ENCODE measurements at places on chromosomes 4 and X. TPM values are rescaled to one million over a fixed set of nuclear protein-coding genes. Genes with fewer than 3 reads are reported as not detected.

PCDH11X gene
- total RNA-seq = not detected

STK32B gene
- total RNA-seq = not detected

JAKMIP1 gene
- total RNA-seq = 16.9 TPM

SPACA5 gene
- total RNA-seq = not detected

DNA sequence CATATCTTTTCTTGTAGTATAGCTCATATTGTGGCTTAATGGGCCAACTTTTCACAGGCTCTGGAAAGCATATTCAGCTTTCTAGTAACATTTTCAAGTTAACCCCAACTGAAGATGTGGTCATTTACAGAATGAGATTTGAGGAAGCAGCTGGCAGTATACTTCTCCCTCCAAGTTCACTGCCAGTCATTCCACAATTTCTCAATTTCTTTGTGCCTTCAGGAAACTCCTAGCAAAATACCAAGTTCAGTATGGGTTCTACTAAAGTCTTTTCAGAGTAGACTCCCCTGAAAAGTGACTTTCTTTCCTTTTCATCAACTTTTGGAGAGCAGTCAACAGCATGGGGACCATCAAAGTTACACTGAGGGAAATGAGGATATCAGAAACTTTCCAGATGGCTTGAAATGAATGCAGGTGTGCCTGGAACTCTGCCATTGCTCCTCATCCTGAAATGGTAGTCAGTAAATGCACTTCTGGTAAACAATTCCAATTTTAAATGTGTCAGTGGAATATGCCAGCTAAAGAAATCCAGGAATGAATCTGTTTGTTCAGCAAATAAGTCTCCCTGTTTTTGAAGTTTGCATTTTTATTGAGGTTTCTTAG is 81.5 kb upstream of the TEX13D start:
- H3K4me3 ChIP-seq = no peak overlapping the region
- peaks cover 12% of the 10 kb centered on the region for H3K4me1 ChIP-seq
- H3K27me3 ChIP-seq = no peaks in the 10 kb centered on the region
- H3K27ac ChIP-seq = no peak overlapping the region

DNA sequence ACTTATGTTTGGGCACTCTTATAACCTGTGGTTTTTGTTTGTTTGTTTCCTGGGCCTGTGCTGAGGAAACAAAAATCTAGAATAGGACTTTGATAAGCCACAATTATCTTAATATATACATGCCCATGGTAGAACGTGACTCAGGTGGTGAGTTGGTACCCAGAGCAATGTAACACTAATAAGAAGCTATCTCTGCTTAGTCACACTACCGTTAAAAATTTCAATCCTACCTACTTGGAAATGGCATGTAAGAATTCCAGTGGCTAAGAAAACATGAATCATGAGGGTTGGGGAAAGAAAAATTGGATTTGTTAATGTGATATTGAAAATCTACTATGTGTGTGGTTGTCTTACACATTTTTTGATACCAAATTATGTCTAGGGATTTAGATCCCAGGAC is 30.5 kb upstream of the ADGRG2 start:
- H3K27me3 ChIP-seq = no peaks in the 10 kb centered on the region
- DNase-seq = no peak
- H3K4me3 ChIP-seq = no peak overlapping the region
- H3K4me1 ChIP-seq = no peaks in the 10 kb centered on the region

GRCh38 chr4:123671636-123672404 is 275.2 kb downstream of the SPRY1 start:
- peaks cover 46% of the 10 kb centered on the region for H3K27me3 ChIP-seq
- peak overlapping the region; percentile 7 for H3K27ac ChIP-seq
- peaks cover 5% of the 10 kb centered on the region for H3K36me3 ChIP-seq

DNA sequence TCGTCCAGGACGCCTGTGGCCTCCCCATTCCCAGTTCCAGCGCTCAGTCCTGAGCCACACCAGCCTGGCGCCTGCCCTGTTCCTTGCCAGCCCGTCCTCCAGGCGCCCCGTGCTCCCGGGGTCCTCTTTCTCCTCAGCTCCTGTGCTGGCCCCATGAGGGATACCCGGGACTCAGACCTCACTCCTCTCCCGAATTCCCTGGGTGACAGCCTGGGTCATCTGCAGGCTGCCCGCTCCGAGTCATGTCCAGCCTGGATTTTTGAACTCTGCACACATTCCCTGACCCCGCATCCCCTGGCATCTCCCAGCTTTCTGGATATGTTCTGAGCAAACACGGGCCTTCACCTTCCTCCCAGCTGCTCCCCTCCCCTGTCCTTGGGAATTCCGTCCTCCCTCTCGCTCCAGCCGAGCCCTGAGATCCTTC is 14.9 kb upstream of the ADD1 start:
- no peak for DNase-seq
- H3K4me3 ChIP-seq = no peak overlapping the region
- no peak overlapping the region for H3K27ac ChIP-seq
- peaks cover 36% of the 10 kb centered on the region for H3K36me3 ChIP-seq

DNA sequence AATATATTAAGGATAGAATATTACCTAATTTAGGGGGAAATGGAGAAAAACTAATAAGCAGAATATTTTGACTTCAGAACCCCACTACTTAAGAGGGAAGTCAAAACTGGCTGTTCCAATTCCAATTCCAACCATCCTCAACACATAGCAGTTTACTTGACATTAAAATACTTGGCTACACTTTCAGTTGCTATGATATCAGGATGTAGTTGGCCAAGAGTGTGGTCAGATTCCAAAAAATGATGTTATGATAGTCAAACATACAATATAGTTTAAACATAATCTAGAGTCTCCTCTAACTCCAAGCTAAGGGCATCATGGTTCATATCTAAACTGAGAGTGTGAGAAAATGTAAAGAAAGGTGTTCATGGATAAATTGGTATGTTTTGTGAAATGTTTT is 16.5 kb upstream of the SMIM14 start:
- DNase-seq = no peak
- no peaks in the 10 kb centered on the region for H3K27me3 ChIP-seq
- H3K36me3 ChIP-seq = no peaks in the 10 kb centered on the region
- peaks cover 9% of the 10 kb centered on the region for H3K4me1 ChIP-seq
- H3K4me3 ChIP-seq = no peak overlapping the region
- H3K27ac ChIP-seq = no peak overlapping the region

DNA sequence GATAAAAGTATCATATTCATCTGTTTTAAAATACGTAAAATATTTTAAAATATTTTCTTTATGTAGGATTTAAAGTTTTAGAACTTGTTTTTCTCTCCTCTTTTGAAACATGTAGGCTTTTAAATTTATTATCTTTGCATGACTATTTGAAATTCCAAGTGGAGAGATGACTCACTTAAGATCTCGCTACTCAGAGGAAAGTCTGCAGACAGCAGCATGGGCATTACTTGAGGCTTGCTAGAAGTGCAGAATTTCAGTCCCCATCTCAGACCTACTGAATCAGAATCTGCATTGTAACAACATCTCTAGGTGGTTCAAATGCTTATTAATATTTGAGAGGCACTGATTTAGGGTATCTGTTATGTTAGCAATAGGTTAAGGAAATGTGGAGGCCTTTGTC is 225.7 kb upstream of the ARX start:
- H3K27ac ChIP-seq = no peak overlapping the region
- no peak for DNase-seq
- no peaks in the 10 kb centered on the region for H3K36me3 ChIP-seq
- no peaks in the 10 kb centered on the region for H3K4me1 ChIP-seq
- no peaks in the 10 kb centered on the region for H3K27me3 ChIP-seq
- H3K4me3 ChIP-seq = no peak overlapping the region

DNA sequence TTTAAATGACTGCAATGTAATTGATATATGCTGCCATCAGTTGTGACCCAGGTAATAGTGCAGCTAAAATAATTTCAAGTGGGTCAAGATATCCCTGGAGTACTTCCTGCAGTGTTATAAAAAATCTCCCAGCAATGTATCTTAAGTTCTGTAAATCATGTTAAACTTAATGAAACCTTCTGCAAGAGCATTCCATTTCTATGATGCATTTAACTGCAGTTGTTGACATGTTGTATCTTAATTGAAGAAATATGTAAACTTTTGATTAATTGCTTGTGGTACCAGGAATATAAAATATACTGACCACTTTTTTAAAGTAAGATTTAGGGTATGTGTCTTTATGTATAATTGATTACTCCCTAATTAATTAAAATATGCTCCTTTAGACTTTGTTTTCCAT is 213.6 kb downstream of the AFF2 start:
- no peak overlapping the region for H3K27ac ChIP-seq
- no peaks in the 10 kb centered on the region for H3K27me3 ChIP-seq
- DNase-seq = no peak
- H3K4me1 ChIP-seq = no peaks in the 10 kb centered on the region
- no peaks in the 10 kb centered on the region for H3K36me3 ChIP-seq

DNA sequence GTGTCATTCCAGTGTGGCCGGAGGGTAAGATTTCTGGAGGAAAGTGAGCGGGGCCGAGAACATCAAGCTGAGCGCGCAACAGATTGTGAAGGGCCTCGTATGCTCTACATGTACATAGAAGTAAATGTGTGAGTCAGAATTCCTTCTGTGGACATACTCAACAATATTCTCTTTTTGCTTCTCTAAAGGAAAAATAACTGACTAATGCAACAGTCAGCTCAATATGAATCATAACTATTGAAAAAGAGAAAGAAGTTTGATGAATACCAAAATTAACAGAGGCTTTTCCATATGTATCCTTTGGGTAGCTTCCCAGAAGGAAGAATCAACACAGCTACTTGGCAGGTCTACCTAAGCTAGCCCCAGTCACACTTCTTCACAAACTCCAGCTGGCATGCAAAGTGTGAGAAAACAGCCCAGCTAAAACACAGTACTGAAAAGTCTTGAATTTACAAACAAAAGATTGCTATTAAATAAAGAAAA is 87.5 kb upstream of the ZFP42 start:
- H3K4me1 ChIP-seq = no peaks in the 10 kb centered on the region
- H3K36me3 ChIP-seq = no peaks in the 10 kb centered on the region
- no peaks in the 10 kb centered on the region for H3K27me3 ChIP-seq
- H3K4me3 ChIP-seq = no peak overlapping the region

GRCh38 chr4:181802207-181802606 is 441.0 kb upstream of the TENM3 start:
- DNase-seq = no peak
- no peaks in the 10 kb centered on the region for H3K36me3 ChIP-seq
- H3K4me1 ChIP-seq = no peaks in the 10 kb centered on the region

GRCh38 chr4:74394476-74395136 is 29.7 kb downstream of the EREG start:
- no peak overlapping the region for H3K4me3 ChIP-seq
- H3K27me3 ChIP-seq = peaks cover 6% of the 10 kb centered on the region
- H3K36me3 ChIP-seq = no peaks in the 10 kb centered on the region
- DNase-seq = no peak
- peaks cover 8% of the 10 kb centered on the region for H3K4me1 ChIP-seq
- no peak overlapping the region for H3K27ac ChIP-seq

GRCh38 chr4:186623546-186623945 is 68.2 kb upstream of the MTNR1A start:
- H3K27ac ChIP-seq = no peak overlapping the region
- no peaks in the 10 kb centered on the region for H3K27me3 ChIP-seq
- no peak for DNase-seq
- H3K36me3 ChIP-seq = no peaks in the 10 kb centered on the region
- no peak overlapping the region for H3K4me3 ChIP-seq

DNA sequence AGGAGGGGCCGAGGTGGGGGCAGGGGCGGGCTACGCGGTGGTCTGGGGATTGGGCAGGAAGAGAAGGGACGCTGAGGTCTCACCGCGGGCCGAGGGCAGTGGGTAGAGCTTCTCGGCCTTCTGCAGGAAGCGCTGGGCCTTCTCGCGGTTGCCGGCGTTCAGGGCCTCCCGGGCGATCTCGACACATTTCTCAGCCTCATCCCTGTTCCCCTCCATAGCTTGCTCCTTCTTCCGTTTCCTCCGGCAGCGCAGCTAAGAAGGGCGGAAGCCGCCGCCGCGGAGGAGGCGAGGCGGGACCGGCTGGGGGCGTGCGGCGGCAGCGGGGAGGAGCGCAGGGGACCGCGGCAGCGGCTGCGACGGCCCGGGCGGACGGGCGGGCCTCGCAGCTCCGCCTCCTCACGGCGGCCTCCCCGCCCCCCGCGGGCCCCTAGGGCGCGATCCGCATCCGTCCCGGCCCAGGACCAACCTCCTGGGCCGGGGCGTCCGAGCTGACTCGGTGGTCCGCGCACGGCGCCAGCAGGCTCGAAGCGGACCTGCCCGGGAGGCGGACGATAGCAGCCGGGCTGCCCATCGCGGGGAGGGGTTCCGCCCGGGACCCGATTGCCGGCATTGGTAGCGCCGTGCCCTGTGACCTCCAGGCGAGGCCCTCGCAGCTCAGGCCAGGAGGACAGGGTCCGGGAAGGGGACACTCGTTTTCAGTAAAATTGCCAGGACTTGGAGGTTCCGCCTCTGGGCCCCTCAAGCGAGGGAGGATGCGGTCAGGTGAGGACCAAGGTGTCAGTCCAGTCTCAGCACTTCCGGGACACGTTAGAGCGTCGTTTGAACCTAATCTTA is at the start of gene DNAJB14:
DNAJB14 (minus strand) TSS at position 263 of the 834 bp plus-strand sequence; CDS start at position 216, 47 bp downstream.
- peaks cover 40% of the 10 kb centered on the region for H3K36me3 ChIP-seq
- H3K4me3 ChIP-seq = peak within 1 kb of the TSS; percentile 100
- H3K4me1 ChIP-seq = peaks cover 50% of the 10 kb centered on the region
- no peaks in the 10 kb centered on the region for H3K27me3 ChIP-seq
- peak within 1 kb of the TSS; percentile 98 for H3K27ac ChIP-seq

- no peaks in the 10 kb centered on the region for H3K36me3 ChIP-seq
- H3K4me3 ChIP-seq = no peak overlapping the region
- H3K27me3 ChIP-seq = no peaks in the 10 kb centered on the region
These were observed 54.5 kb downstream of the FAM184B start for GRCh38 chr4:17726911-17727310.

- no peaks in the 10 kb centered on the region for H3K4me1 ChIP-seq
- H3K27me3 ChIP-seq = no peaks in the 10 kb centered on the region
- H3K4me3 ChIP-seq = no peak overlapping the region
- no peaks in the 10 kb centered on the region for H3K36me3 ChIP-seq
- no peak overlapping the region for H3K27ac ChIP-seq
These were observed 63.8 kb downstream of the SLITRK2 start for GRCh38 chrX:145881175-145881995.

DNA sequence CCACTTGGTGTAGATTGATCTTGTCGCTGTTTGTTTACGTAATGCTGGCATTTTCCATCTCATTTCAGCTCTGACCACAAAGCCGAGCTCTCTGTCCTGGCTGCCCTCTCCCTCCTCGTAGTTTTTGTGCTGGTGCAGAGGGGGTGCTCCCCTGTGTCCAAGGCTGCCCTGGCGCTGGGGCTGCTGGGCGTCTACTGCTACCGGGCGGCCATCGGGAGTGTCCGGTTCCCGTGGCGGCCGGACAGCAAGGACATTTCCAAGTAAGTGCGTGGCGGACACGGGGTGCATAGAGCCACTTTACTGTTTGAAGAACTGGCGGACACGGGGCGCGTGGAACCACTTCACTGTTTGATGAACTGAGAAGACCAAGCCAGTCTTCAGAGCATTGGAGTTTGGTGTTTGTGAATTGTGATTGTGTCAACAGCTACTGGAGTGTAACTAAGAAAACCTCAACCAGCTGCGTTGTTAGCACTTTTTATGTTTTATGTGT is 28.0 kb downstream of the PIGG start:
- H3K36me3 ChIP-seq = peaks cover 63% of the 10 kb centered on the region
- no peak overlapping the region for H3K4me3 ChIP-seq
- no peaks in the 10 kb centered on the region for H3K4me1 ChIP-seq
- no peaks in the 10 kb centered on the region for H3K27me3 ChIP-seq
- no peak overlapping the region for H3K27ac ChIP-seq

Data from activated T-helper 1 cell treated with anti-CD3 and anti-CD28 coated beads, Interleukin-12 subunit alpha, Interleukin-12 subunit beta, Interleukin-2, Interleukin-4 antibody, amounts not matched to agents 30 ng/mL and 10 ng/mL and 1 ng/mL, durations not matched to agents 14 hours and 24 hours and 36 hours (primary cell).